ENCODE measurements at places on chromosomes 6 and 20.

DNA sequence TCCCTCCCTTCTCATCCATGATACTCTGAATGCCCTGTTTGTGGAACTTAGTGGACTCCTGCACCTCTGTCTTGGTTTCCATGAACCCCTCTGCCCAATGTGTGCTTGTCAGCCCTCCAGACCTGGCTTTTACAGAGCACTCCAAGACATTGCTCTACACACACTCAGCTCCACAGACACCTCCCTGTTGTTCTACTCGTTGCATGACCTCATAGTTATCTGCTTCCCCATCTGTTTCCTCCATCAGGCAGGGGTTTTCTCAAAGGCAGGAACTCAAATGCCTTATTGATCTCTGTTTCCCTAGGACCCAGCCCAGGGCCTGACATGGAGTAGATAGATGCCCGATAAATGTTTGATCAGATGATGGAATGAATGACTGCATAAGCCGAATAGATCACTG is 13.3 kb downstream of the PLCG1 start:
- no peak for DNase-seq

GRCh38 chr6:25889877-25890853 is 16.1 kb upstream of the SLC17A3 start:
- no peak for DNase-seq

DNA sequence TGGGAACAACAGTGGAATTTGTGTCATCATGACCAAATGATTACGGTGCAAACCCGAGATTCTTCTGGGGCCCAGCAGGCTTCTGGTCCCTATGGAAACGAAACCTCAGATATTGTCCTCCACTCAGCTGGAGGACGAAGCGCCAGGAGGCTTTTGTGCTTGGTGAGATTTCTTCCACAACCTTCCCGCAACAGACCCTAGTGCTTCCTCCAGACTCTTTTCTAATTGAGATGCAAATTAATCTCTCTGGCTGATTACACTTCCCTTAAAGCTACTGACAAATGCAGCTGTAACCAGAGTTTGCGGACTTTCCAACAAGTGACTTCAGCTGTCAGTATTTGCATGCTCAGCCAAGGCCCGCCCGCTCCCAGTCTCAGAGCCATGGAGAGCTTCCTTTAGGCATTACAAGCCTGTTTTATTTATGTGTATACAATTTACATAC is 96.0 kb downstream of the INSM1 start:
- DNase-seq, result no peak

DNA sequence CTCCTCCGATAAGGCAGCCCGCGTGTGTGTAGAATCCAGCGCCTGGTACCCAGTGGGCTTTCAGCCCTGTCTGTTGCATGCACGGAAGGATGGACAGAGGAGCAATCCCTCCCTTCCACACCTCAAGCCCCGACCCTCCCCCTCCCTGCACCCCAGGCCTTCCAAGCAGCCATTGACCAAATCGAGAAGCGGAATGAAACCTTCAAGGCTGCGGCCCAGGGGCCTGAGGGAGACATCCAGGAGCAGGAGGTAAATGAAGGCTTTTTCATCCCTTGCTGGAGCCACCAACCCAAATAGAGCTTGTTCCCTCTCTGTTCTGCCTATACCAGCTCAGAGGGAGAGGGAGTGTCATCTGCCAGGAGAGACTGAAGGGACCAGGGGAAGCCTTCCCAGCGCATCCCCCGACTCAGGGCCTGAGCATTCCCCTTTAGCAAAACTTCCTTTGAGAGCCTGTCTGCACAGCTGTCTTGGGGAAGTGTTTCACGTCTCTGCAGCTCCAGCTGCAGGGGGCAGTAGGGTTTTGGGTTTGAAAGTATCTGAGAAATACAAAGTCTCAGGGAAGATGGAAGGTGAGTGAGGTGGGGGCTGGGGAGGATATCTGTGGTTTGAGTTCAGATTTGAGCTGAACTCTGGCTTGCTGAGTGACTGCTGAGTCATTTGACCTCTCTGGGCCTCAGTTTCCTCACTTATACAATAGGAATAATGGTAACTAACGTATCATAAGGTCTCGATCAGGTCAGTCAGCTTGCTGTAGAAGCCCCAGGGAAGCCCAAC is 16.1 kb downstream of the FGD2 start:
- DNase-seq, result peak; percentile 58

DNA sequence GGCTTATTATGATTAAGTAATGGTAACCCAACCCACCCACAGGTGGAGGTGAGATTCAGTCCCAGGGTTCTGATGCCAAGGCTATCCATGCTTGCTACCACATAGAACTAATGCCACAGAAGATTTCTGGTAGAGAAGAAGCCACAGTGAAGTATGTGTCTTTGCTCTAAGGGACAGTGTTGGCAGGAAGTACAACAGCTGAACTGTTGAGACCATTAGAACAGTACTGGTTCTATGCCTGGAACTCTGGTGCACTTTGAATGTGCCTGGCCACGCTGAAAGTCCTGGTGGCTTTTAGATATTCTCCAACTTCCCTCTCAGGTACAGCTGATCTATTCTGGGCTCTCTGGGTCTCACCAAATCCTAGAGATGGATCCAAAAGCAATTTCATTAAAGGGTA is 7.8 kb downstream of the STX7 start:
- DNase-seq, result no peak

DNA sequence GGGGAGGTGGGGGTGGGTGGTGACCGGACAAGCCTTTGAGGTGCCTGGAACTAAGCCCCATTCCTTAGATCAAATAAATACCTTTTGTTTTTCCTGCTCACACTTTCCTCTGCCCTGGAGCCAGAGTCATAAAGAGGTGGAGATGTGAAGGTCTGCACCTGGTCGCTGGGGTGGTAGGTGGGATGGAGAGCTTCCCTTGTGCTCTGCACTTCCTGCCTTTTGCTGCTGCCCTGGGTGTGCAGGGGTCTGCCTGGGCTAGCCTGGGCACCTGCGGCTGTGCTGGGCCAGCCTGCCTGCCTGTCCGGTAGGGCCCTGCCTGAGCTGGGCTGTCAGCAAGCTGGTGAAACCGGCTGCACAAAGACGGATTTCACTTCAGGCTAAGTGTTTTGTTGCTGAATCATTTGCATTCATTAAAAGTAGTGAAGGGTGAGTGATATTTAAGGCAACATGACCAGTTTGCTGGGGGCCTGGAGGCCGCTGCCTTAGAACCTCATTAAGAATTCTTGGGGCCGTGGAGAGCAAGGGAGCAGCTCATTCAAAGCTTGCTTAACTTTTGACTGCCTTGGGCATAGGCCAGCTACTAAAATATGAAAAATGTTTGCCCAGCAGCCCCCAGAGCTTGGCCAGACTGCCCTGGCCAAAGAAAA is 20.5 kb downstream of the PTK7 start:
- DNase-seq, result no peak

GRCh38 chr20:41275301-41275731 is 42.2 kb downstream of the ZHX3 start:
- no peak for DNase-seq

DNA sequence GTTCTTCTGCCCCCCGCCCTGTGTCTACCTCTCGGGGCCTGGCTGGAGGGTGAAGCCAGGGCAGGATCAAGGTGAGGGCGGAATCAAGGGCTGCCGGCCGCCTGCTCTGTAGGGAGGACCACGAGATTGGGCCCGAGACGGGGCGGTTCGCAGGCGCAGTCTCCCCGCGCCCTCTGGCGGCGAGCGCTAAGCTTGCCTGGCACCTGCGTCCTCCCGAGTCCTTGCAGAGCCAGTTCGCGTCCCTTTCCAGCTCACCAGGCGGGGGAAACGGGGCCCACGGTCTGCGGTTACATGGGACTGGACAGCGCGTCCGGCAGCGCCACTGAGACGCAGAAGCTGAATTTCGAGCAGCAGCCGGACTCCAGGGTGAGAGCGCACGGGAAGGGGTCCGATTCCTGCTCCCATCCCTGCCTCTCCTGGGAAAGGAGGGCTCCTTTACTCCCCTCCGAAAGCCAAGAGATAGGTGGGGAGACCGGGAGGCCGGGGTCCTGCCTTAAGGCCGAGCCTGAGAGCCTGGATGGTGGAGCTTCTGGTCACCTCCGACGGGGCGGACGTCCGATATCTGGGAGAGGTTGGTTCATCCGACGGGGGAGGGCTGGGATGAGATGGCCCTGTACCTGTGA is 3.6 kb upstream of the MATN4 start:
- DNase-seq, result peak; percentile 52

DNA sequence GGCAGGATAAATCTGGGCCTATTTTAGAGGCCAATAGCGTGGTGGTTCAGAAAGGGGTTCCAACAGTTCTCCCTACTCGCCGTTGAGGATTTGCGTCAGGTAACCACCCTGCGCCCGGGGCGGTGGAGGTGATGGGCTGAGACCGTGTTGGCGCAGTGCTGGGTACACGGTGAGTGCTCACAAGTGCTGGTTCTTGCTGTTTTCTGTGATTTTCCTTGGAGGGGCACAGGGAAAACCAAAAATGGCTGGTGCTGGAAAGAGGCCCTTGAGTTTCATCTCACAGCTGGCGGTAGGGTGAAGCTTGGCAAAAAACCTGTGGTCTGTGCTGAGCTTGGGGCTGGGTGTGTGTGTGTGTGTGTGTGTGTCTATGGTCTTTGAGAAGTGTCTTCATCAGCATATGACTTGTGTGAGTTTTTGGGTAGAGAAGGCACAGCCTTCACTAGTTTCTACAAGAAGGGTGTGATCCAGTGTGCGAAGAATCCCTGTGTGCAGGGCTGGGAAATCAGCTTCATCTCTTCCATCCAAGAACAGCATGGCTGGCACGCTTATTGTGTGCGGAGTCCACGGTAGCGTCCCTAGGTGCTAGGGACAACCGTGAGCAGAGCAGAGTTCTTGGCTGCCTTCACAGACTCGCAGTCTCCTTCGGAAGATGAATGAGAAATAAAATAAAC is 35.3 kb upstream of the SCRT2 start:
- DNase-seq, result no peak

DNA sequence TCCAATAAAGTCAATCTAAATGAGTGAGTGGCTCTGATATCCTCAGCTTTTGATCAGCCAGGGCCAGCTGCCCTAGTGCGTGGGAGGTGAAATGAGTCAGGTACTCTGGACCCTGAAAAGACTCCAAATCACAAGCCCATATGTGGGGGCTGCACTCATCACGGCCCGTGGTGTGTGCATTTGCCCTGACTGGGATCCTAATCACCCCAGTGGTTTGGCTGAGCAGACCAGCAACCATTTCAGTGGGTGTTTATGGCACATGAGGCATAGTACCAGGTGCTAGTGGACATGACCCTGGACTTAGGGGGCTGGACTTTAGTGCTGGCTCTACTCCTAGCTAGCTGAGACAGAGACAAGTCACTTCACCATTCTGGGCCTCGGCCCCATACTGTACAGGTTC is 39.4 kb downstream of the SCML4 start:
- DNase-seq, result no peak

- DNase-seq, result no peak
These were observed 13.8 kb downstream of the CFAP206 start for GRCh38 chr6:87421576-87421975.

- peak; percentile 90 for DNase-seq
These were observed 61.9 kb upstream of the TAGAP start for GRCh38 chr6:159106627-159107241.

- peak; percentile 47 for DNase-seq
These were observed 61.8 kb downstream of the RPP40 start for GRCh38 chr6:4941782-4942672.

GRCh38 chr6:98824162-98824901 is 10.0 kb upstream of the POU3F2 start:
- no peak for DNase-seq

DNA sequence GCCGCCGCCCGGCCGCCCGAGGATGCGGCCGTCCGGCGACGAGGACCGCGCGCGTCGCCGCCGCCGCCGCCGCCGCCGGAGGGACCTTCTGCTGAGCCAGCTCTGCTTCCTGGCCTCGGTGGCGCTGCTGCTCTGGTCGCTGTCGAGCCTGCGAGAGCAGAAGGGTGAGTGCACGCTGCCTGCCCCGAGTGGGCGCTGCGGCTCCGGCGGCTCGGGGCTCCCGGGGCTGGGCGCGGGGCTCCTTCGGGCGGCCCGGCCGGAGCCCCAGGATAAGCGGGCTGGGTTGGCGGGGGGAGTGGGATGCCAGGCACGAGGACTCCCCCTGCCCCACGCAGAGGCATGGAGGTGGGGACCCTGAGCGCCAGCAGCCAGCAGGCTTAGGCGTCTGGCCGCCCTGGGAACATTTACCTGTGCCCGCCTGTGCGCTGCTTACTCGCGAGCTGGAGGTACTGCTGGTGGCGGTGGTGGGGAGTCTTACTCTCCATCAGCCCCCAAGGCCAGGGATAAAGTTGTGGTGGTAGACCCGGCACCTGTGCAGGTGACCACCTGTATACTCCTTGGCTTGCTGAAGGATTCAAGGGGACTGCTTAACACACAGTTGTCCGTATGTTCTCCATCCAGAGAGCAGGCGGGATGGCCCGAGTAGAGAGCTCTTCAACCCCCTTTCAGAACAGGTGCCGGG is 520 bp downstream of the SLC24A3 start:
- no peak for DNase-seq

GRCh38 chr20:15200147-15200565 is 862.7 kb upstream of the FLRT3 start:
- no peak for DNase-seq

DNA sequence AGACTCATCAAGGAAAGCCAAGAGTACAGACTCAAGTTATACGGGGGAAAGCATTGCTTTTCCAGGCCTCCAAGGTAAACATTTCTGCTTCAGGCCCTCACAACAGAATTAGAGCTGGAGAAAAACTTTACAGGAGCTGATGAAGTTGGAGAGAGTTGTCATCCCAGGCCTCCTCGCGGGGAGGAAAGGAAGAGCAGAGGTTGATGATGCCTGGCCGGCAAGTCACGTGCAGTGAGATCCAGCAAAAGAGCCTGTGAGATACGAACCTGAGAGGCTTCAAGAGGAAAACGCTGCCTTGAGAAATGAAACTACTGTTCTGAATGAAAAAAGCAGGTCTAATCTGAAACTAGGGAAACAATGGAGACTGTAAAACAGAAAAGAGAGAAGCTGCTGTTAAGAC is 122.9 kb downstream of the FAM120B start:
- DNase-seq, result no peak

GRCh38 chr6:138038142-138038870 is 68.9 kb downstream of the PERP start:
- no peak for DNase-seq

- DNase-seq, result no peak
These were observed 256.9 kb upstream of the SASH1 start for GRCh38 chr6:148085631-148086331.

DNA sequence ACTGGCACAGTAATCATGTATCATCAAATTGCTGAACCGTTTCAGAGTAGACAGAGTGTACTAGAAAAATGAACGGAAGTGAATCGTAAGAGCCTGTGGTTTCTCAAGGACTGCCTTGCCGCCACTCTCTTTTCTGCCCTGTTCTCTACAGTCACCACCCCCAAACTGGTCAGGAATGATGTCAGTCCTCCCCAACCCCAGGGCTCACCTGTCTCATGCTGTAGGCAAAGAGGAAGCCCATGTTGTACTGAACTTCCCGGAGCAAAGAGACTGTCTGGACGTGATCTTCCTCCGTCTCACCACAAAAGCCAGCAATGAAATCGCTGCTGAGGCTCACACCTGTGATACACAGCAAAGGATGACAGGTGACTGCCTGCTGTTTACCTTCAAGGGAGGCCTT is 31.0 kb downstream of the CDK5RAP1 start:
- peak; percentile 24 for DNase-seq

DNA sequence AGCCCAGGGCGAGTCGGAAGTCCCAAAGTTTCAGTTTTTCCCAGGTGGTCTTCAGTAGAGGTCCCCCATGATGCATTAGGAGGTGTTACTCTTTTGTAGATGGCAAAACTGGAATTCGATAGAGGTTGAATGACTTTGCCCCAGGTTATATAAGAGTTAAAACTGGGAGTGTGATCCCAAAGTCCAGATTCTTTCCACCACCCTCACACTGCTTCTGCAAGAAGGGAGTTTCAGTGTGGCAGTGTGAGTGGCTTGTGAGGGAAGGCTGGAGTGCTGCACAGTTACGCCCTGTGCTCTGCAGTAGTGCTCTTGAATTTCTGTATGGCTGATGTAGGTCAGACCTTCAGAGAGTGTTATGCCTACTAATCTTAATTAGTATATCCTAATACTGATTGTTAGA is 29.8 kb downstream of the NDUFAF5 start:
- DNase-seq, result no peak
